ENCODE measurements at places on chromosomes 2 and 18.

DNA sequence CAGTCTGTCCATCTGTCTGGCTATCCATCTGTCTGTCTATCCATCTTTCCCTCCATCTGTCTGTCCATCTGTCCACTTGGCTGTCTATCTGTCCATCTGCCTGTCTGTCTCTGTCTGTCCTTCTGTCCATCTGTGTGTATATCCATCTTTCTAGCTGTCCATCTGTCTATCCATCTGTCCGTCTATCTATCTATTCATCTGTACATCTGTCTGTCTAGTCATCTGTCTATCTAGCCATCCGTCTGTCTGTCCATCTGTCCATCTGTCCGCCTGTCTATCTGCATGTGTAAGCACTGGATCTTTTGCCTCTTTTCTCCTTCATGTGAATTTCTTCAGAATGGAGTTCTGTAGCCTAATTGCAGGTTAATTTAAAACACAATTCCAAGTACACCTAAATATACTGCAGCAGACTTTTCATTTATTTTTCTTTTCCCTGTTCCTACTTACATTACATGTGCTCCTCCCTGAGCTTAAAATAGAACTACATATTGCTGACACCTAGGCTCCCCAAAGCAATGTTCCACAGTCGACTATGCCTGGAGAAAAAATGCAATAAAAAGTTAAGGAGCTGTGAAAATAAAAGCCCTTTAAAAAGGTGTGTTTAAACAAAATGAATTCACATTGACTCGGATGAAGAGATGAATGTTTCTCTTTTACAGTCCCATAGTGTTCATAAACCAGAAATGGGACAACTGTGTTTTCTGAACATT is 37.4 kb upstream of the TXNDC2 start:
- no peak for DNase-seq

- DNase-seq = no peak
These were observed 121.7 kb upstream of the GLI2 start for GRCh38 chr2:120613742-120614571.

GRCh38 chr2:1638281-1638860 is 105.9 kb downstream of the PXDN start:
- DNase-seq = no peak

- DNase-seq = no peak
These were observed 305.1 kb upstream of the GULP1 start for GRCh38 chr2:187986390-187987105.

DNA sequence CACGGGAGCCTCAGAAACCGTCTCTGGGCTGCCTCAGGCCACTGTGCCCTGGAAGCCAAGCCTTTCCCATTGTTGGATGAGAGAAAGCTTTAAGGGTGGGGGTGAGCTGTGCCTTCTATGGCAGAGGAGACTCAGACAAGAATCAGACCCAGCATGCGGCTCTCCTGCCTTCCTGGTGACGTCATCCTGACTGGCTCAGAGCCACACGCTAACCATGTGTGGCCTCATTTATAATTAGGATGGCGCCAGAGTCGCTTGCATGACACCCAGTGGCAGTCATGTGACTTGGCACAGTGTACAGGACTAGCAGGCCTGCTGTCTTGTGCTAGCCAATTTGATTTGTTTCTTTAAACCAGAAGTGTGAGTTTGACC is 99.1 kb downstream of the SH3BP4 start:
- no peak for DNase-seq

DNA sequence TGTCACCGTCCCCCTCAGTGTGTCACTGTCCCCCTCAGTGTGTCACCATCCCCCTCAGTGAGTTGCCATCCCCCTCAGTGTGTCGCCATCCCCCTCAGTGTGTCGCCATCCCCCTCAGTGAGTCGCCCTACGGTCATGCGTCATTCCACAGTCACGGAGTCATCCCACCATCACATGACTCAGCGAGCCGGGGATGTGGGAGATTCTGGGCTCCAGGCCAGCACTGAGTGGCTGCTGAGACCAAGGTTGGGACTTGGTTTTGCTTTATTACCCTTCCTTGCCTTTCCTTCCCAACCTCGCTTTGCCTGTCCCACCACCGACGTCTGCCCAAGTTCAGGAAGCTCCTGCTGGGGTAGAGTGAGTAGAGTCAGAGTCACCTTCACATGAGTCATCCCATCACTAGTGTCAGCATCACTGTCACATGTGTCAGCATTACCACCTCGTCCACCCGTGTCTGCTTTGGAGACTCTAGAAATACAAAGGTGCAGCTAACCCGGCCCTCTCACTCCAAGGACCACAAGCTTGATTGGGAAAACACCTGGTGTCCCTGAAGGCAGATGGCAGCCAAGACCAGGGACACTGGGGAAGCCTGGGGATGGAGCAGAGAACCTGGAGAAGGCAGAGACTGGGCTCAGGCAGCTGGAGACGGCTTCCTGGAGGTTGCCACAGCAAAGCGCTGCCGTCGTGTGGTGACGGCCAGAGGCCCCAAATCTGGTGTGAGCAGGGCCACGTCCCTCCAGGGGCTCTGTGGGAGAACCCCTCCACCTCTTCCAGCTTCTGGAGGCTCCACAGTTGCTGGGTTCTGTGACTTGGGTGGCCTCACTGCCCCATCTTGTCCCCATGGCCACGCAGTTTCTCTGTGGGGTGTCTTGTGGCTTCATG is 485.2 kb upstream of the SALL3 start:
- DNase-seq = no peak

- no peak for DNase-seq
These were observed 90.9 kb downstream of the MYCN start for GRCh38 chr2:16031058-16031847.

DNA sequence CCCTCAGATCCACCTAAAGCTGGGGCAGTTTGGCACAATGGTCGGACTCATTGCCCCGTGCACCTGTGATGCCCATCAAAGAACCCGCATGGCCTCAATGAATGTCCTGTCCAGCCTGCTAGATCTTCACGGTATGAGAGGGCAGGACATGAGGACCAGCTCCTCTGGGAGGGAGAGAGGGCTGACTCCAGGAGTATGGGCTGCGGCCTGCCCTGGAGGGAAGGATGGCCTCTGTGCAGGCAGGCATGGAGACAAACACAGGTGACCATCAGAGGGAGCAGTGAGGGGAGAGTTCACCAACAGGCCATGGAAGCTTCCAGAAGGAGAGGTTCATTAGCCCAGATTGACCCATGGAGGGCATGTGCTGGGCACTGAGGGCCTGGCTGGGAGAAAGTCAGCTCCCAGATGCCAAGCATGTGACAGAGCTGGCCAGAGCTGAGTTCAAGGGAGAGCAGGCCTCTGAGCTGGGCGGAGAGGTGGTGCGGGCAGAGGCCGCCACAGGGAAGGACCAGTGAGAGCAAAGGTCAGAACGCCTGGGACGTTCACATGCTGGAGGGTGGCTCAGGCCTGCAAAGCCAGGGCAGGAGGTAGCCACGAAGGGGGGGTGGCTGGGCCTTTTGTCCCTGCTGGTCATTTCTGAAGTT is 36.2 kb downstream of the HJURP start:
- DNase-seq = no peak

Data from stimulated activated effector memory CD8-positive, alpha-beta T cell treated with anti-CD3 and anti-CD28 coated beads, Interleukin-12 subunit alpha, Interleukin-12 subunit beta, amount 100 ng/mL, for 72 hours (primary cell).